ENCODE measurements at places on chromosomes 6 and 20.

- DNase-seq, result no peak
Observed at GRCh38 chr6:37938909-37939308, 119.4 kb downstream of the ZFAND3 start.

DNA sequence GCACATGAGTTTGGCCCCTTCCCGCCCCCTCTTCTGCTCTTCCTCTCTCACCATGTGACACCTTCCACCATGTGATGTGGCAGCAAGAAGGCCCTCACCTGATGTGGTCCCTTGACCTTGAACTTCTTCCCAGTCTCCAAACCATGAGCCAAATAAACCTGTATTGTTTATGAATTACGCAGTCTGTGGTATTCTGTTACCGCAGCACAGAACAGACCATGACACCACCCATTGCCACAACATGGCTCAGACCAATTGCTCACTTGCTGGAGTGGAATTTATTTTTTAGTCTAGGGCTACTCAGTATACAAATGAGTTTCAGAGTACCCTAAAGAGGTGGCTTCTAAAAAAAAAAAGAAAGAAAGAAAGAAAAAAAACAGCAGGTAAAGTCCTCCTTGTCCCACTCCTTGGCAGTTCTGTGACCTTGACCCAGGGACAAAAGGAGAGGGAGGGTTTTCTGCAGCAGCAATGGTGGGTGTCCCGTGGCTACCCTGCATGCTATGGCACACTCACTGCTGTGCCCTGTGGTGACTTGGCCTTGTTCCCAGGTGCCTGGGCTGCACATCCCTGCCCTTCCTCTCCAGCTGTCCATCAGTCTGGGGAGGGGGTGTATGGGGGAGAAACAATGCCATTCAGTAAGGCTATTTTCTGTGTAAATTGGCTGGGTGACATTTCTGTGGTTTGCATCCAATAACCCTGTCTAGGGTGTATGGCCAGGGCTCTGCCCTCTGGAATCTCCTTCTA lies 5.4 kb upstream of the VSX1 start:
- DNase-seq, result no peak

- no peak for DNase-seq
Observed at GRCh38 chr6:30397697-30398096, 52.7 kb downstream of the RPP21 start.

DNA sequence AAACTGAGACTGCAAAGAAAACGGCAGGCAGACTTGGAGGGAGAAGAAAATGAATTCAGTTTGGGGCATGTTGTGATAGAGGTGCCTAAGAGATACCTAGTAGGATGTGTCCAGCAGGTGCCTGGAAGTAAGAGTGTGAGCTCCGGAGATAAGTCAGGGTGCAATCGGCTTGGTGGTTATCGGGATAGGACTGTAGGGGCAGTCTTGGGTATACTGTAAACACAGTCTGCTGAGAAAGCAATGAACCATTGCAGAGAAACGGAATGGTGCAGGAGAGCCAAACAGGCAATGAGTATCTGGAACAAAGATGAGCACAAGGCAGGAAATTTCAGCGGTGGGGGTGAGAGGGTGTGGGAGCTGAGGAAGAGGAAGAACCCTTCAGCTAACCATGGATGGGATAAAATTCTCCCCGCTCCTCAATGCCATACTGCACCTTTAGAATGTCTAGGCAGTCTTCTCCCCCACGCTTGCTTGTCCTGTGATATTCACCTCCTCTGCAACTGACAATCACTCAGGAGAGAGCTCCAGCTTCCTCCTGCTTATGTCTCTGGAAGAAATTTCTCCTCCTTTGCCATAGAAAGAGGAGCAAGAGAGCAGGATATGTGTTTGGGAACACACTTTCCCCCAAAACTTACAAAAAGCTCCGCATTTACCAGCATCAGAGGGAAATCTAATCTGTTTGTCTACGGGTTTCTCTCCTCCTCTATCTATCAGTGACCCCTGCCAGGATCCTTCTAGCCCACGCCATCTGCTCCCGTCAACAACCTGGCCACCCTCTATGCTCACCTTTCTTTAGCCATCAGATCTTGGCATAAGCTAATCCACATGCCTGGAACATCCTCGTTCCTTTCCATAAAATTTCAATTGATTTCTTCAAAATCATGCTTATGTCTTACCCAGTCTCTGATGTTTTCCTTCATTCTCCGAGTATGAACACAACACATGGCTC lies 381.7 kb upstream of the JARID2 start:
- no peak for DNase-seq

DNA sequence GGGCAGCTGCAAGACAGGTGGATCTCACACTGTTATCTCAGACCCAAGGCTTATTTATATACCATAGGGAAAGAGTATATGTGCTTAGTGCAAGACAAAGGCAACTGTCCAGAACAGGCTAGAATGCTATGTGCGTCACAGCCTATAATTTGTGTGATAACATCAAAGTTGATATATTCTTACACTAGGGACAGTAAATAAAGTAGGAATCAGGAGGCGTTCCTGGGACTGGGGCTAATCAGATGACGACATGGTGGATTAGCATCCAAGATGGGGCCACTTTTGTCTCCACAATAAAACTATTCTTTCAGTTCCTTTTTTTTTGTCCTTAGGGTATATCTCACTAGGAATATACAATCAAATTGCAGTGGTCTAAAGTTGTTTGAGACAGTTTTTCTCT lies 54.9 kb upstream of the IER3 start:
- DNase-seq, result no peak

- no peak for DNase-seq
Observed at GRCh38 chr6:4889701-4890100, 113.5 kb downstream of the CDYL start.

- DNase-seq, result no peak
Observed at GRCh38 chr6:100404051-100404450, 60.7 kb downstream of the SIM1 start.

- no peak for DNase-seq
Observed at GRCh38 chr6:128208078-128208477, 307.2 kb upstream of the THEMIS start.

- DNase-seq, result no peak
Observed at GRCh38 chr6:3377536-3378397, 79.1 kb downstream of the SLC22A23 start.

DNA sequence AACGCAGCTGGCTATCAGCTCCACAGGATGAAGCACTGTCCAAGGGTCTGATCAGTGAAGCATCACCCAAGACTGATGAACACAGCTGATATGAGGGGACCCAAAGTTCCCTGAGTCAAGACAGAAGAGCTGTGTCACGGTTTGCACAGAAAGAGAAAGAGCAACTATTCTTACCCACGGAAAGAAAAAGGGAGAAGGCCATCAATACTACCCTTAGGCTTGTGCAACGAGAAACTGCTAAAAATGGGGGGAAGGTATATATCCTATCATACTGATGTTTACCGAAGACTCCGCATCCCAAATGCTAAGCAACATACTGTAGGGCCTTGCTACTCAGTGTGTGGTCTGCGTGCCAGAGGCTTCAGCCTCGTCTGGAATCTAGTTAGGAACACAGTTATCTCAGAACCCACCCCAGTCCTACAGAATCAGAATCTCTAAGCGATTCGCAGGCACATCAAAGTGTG lies 665 bp downstream of the FASTKD5 start:
- DNase-seq, result no peak

- no peak for DNase-seq
Observed at GRCh38 chr20:23107466-23107865, 21.3 kb upstream of the CD93 start.

- DNase-seq, result no peak
Observed at GRCh38 chr6:150004101-150004782, 21.1 kb downstream of the RAET1L start.
